ENCODE measurements at places on chromosomes 7 and 10.

DNA sequence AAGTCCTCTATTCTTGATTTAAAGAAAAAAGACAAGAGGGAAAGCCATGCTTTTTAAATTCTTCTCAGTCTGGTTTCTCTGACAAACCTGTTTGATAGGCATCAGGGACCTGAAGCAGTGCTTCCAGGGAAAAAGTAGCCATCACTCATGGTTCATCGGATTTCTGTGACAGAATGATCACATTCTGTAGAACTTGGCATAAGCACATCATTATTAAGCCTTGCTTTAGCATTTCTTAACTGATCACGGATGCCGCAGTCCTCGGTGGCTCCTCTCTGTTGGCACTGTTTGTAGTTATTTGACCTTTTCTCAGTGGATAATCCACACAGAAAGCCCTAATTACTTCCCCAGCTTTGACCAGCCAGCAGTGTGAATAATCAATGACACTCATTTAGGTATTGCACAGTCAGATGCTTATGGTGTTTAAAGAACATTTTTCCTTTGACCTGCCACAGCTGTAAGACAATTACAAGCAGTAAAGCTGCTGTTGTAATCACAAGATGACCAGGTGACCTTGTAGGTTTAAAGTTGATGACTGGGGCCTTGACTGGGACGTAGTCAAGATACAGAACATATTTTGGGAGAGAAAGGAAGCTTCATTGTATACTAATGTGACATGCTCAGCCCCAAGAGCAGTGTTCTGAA lies 64.4 kb upstream of the SKAP2 start:
- no peak for DNase-seq

DNA sequence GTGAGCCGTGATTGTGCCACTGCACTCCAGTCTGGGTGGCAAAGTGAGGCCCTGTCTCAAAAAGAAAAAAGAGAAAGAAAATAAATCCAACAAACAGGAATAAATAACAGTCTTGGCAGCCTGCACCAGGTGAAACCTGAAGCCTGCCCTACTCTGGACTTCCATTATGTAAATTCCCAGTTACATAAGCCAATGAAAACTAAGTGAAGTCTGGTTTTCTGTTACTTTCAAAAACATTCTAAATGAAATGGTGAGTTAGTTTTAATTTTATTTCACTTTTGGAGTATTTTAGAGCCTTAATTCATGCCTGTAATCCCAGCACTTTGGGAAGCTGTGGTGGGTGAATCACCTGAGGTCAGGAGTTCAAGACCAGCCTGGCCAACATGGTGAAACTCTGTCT lies 22.5 kb upstream of the HIBADH start:
- no peak for DNase-seq

DNA sequence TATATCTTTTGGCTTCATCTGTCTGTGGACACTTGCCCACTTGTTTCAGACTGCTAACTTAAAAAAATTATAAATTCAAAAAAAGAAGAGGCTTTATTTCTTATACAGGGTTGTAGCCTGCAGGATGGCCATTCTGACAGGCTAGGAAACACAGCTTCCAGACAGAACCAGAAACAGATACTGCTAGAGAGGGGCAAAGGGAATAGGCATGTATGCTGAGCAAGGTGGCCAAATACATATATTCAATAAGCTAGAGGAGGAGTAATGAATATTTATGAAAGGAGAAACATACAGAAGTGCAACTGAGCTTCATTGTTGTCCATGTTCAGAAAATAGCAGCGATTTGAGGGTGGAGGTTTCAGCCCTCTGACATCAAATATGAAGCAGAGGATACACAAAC lies 22.0 kb upstream of the MAGI2 start:
- no peak for DNase-seq

DNA sequence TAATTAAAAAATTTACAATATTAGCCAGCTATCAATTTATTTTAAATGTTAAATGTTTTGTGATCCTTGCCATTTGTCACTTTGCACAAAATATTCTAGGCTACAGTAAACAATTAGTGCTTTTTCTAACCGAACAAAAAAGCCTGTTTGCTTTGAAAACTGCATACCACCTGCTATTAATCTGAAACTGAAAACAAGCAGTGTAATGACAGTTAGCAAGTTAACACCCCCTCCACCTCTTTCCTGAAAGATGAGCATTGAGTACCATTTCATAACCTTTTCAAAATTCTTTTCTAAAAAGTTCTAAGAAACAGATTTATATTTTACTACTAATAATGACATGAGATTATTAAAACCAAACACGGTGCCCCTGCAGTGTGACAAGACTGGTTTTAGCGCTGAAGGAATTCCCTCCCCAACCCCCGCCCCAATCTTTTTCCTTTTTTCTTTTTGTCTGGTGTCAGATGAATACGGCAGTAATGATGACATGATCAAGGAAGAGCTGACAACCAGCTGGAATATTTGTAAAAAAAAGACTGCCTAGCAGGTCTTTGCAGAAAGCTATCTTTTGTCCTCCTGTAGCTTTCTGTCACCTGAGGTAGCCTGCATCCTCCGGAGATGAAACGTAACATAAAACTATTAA lies 175.6 kb downstream of the CHCHD3 start:
- DNase-seq: no peak

DNA sequence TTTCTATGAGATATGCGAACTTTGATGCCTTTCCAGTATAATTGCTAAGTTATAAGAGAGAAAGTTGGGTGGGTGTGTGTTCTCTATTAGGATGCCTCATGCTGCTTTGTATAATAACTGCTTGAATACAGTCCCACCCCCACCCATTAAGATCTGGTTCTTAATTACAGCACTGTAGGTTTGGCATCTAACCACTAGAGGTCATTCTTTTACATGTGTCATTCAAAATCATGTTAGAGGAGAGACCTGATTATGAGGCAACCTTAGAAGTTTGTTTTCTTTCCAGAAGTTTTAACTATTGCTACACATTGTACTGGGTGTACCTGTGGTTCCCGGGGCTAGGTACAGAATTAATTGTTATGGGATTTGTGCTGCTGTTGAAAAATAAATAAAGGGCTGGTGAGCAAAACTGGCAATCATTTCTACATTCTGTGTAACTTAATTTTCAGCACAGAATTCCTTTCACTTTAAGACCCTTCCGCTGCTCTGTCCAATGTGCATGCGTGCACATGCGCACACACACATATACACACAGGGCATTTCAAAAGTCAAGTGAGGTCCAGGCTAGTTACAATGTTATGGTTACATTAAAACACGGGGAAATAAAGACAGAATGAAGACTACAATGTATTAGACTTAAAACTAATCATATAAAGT lies 1156.3 kb downstream of the SORCS3 start:
- DNase-seq: peak; percentile 50

- DNase-seq: no peak
Observed at GRCh38 chr10:48449501-48450232, 143.2 kb downstream of the MAPK8 start.

DNA sequence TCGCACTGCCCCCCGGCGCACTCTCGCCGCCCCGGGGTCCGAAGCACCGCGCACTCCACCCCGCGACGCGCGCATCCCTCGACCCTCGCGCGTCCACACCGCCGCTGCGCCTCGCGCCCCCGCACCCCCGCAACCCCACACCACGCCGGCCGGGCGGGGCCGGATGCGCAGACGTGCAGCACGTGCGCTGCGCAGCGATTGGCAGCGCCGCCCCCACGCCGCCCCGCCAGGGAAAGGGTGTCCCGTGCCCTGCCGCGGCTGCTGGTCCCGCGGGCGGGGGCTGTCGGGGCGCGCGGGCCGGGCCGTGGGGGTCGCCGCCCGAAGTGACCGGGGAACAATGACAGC lies 53.7 kb upstream of the KDM7A start:
- DNase-seq: no peak
